Hematopoietic multipotent progenitor cell treated with erythropoietin and hydrocortisone succinate and interleukin-3 and kit ligand, for 6 days (in vitro differentiated cells): ENCODE measurements at places on chromosomes 5 and 9.

DNA sequence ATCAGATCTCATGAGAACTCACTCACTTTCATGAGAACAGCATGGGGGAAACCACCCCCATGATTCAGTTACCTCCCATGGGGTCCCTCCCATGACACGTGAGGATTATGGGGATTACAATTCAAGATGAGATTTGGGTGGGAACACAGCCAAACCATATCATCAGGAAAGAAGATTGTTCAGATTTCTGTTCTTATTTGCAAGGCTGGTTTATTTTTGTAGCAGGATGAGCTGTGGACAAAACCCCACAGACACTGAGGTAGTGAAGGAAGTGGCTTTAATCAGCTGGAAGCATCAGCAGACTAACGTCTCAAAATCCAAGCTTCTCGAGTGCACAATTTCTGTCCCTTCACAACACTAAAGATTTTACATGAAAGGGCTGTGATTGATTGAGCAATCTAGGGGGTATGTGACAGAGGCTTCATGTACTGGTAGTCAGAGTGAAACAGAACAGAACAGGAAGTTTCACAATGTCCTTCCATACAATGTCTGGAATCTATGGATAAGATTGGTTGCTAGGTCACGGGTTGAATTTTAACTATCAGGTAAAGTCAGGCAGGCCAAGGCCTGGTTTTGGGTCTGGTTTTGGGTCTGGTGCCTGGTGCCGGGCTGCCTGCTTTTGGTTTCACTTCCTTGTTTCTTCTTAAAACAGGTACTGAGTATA lies 91.3 kb upstream of the ZNF366 start:
- peak; percentile 46 for DNase-seq

GRCh38 chr5:32003981-32004380 lies 170.1 kb downstream of the GOLPH3 start:
- no peak for DNase-seq

DNA sequence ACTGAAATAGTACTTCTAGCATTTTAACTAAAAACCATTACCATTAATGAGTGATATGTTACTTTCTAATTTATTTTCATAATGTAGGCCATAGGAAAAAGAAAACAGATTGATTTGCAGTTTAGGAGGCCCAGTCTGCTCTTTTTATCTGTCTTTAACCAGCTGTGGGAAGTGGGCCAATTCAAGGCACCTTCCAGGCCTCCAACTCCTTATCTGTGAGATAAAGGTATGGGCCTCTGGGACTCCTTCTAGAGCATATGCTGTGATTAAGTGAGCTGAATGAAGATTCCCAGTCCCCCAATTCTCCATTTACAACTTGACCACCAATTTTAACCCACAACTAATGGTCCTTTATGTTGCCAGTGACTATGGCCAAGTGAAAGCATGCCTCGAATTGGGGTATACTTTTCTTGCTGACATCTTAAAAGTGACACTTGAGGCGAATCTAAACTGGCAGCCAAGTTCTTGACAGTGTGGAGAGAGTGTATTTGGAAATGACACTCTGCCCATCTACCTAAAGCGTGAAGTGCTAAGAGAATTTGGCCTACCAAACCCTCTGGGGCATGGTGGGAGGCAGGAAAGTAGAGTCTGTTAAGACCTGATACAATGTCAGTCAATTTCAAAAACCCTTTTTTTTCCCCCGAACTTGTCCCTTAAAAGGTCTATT lies 88.3 kb downstream of the PIK3R1 start:
- DNase-seq: peak; percentile 88

- no peak for DNase-seq
Measured at GRCh38 chr5:109570362-109570874, 119.3 kb upstream of the MAN2A1 start.

- peak; percentile 59 for DNase-seq
Measured at GRCh38 chr5:150043657-150044328, 42.6 kb downstream of the CSF1R start.

DNA sequence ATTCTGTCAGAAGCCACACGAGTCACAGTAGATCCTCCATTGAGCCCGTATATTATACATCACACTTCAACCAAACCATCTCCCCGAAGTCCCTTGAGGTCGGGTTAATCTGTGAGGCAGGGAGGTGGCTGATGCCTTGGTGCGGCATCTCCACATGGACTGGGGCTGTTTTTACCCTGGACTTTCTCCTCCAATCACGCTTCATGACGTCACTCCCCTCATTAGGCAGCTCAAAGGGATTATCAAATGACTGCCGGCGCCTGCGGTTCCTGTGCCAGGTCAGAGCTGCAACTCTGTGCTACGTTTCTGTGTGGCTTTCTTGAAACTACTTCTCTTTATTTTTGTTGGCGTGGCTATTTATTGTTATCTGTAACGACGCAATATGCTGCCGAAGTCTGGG lies 53.7 kb downstream of the TMOD1 start:
- DNase-seq: no peak

- DNase-seq: peak; percentile 38
Measured at GRCh38 chr5:174527916-174528540, 196.4 kb upstream of the MSX2 start.

GRCh38 chr9:106535439-106535838 lies 327.5 kb upstream of the ZNF462 start:
- no peak for DNase-seq

DNA sequence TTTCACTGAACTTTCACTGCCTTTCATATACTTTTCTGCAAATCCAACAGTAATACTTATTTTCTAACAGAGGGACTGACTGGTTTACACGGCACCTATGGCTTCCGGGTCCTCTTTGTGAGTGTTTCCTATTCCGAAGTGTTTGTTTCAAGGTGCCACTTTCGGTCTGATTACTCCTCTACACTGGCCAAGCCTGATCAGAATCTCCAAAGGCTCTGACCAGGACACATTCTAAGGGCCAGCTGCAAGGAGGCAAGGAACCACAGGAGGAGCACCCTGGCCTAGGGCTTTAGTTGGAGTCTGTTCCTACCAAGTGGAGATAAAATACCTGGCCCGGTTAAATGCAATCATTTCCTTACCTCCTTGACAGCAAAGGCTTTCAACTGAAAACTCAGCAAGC lies 132.1 kb downstream of the GLIS3 start:
- no peak for DNase-seq

DNA sequence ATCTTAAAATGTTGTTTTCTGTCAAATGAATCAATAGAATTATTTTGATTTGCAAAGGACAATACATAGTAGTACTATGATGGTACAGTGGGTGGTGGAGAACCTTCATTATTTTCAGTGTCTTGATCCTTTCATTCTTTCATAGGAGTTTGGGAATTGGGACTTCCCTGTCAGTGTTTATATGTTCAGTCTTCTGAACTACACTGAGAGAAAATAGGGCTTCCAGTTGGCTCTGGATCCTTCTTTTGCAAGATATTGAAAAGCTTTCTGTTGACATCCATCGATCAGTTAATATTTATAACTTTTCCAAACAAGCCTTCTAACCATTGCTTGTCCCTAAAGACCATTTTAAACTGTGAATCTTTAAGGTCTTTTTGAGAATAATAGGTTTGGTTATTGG lies 94.7 kb downstream of the XRCC4 start:
- DNase-seq: no peak

GRCh38 chr5:36679221-36679989 lies 73.0 kb downstream of the SLC1A3 start:
- DNase-seq: no peak

- peak; percentile 51 for DNase-seq
Measured at GRCh38 chr9:105475302-105475701, 27.5 kb downstream of the FSD1L start.

DNA sequence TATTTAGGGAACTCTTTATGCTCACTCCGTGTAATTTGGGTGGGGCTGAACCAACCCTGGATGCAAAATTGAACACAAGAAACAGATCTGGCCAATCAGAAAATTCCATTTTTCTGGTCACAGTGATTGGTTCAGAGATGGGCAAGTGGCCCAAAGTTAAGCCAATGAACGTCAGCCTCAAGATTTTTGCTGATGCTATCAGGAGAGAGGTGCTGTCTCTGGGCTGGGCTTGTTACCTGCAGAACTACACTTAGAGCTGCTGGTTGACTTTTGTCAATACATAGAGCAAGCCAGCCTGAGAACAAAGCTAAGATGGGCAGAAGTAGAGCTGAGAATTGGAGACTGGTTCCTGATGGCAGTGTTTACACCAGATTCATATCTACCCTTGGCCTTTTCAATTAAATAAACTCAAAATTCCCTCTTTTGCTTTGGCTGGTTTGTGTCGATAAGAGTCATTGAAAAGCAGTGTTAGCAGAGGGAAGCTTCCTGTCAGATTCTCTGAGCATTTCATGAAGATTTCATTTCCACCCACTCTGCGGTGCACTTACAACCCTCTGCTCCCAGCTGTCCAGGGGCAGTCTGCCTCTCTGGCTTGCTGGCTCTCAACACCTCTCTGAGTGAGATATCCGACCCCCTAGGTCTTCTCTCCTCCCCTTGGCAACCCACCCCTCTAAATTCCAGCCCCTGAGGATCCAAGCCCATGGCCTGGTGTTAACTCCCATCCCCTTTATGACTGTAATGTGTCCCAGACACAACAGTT lies 64.5 kb upstream of the PPARGC1B start:
- no peak for DNase-seq

GRCh38 chr5:132392978-132393825 lies 23.7 kb downstream of the SLC22A5 start:
- no peak for DNase-seq

DNA sequence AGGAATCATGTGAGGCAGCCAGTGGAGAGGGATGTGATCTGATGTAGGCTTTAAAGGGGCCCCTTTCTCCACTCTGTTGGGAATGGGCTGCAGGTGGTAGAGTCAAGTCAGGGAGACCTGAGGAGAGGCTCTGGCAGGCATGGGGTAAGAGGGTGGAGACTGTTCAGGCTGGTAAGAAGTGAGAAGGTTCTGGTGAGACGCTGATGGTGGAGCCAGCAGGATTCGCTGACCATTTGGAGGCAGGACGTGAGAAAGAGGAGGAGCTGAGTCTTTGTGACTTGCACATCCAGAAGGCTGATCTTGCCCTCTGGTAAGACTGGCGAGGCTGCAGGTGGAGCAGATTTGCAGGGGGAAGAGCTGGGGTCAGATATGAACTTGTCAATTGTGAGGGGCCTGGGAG lies 248.0 kb downstream of the NSG2 start:
- no peak for DNase-seq

DNA sequence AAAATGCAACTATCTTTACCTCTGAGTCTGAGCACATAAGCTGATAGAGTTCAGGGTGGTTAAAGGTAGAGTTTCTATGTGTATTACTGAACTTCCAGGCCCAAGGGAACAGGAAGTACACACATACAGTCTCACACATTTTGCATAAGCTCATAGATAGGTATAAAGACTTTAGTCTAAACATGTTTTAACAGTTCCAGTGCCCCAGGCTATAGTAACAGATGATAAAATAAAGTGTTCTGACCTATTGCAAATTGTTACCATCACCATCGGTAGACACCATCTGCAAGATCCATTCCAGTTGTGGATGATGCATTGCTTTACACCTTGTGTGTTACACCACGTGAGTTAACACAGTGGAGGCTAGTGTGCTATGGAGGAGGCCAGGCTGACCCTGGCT lies 95.8 kb downstream of the TMEM174 start:
- no peak for DNase-seq
